ENCODE measurements at places on chromosomes 1 and 21.

GRCh38 chr1:82466891-82467290 lies 666.2 kb downstream of the ADGRL2 start:
- no peak for DNase-seq

GRCh38 chr1:54324251-54325140 lies 81.7 kb downstream of the SSBP3 start:
- no peak for DNase-seq

DNA sequence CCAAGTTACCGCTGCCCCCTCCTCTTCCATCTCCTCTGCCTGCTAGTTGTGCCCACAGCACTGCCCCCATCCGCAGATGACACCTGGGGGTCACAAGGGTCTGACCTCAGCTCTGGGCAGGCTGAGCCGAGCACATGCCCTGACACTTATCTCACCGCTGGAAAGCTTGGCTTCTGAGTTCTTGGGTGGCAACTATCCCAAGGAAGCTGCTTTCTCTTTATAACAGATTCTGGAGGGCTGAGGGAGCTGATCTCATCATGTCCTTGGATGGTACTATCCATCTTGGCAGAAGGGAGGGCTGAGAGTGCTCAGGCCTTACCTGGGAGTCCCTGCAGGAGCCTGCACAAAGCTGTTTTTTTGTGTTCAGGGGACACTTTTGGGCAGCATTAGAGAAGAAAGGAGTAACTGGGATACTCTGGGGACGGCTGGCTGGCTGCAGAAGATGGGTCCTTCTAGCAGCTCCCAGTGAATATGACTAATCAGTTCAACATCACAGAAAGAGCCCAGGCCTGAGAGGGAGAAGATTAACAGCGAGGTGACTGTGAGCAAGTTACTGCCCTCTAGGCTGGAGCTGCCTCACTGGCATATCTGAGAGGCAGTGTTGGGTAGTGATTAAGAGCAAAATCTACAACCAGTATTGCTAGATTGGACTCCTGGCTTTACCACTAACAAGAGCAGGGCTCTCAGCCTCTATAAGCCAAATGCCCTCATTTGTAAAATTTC lies 71.6 kb downstream of the PLXNA2 start:
- DNase-seq: no peak

- DNase-seq: no peak
Observed at GRCh38 chr1:46569884-46570725, 18.7 kb upstream of the KNCN start.

DNA sequence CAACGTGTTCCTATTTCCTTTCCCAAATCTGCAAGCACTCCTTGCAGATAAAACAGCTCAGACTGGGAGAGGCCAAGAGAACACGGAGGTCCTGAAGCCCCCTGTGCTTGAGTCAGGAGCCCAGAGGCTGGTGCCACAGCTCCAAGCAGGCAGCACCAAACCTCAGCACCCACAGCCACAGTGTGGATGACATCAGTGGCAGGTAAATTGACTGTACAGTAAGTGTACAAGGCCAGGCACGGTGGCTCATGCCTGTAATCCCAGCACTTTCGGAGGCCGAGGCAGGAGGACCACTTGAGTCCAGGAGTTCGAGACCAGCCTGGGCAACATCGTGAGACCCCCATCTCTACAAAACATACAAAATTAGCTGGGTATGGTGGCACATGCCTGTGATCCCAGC lies 1.9 kb upstream of the COL6A1 start:
- DNase-seq: no peak

DNA sequence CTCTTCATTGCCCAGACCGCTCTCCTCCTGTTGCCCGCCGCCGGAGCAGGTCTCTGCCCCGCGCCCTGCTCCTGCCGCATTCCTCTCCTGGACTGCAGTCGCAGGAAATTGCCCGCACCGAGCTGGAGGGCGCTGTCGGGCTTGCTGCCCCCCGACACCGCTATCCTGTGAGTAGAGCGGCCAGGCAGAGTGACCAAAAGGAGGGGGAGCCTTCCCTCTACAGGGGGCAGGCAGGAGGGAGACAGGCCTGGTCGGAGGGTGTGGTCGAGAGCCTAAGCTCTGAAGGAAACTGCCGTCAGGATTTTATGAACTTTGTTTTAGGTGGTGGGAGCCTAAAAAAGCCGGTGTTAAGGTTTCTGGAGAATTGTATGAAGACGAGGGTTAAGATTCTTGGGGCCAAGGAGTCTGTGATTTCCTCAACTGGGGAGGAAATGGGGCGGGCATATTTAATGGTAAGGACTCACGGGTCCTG lies 517 bp downstream of the LRIG2 start:
- no peak for DNase-seq

DNA sequence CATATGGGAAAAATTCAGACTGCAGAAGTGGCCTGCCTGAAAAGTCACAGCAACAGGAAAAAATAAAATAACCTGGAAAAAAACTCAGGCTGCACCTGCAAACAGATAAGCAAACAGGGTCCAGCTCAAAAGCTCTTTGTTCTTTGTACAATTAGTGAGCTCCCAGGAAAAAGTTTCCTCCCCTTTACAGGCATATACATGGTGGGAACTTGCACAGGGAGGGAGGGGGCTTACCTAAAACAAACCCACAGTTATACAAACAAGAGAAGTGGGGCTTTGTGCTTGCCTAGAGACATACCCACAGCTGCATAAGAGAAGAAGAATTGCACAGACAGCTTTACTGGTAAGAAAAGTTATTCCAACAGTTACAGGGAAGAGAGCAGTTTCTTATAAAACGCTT lies 31.7 kb upstream of the COG2 start:
- no peak for DNase-seq

GRCh38 chr1:37315371-37315846 lies 159.0 kb upstream of the ZC3H12A start:
- no peak for DNase-seq

DNA sequence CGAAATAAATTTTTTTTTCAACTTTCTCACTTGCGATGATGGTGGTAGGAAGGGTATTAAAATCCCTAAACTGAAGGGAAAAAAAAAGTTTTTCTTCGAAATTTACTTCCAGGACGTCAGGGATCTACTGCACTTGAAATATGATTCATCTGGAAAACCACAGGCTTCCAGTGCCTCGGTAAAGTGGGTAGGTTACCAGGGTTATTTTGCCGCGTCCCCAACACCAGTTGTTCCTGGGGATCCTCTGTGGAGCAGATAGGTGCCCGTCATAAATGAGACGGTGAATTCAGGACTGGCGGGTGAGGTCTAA lies 773 bp downstream of the RABIF start:
- no peak for DNase-seq

DNA sequence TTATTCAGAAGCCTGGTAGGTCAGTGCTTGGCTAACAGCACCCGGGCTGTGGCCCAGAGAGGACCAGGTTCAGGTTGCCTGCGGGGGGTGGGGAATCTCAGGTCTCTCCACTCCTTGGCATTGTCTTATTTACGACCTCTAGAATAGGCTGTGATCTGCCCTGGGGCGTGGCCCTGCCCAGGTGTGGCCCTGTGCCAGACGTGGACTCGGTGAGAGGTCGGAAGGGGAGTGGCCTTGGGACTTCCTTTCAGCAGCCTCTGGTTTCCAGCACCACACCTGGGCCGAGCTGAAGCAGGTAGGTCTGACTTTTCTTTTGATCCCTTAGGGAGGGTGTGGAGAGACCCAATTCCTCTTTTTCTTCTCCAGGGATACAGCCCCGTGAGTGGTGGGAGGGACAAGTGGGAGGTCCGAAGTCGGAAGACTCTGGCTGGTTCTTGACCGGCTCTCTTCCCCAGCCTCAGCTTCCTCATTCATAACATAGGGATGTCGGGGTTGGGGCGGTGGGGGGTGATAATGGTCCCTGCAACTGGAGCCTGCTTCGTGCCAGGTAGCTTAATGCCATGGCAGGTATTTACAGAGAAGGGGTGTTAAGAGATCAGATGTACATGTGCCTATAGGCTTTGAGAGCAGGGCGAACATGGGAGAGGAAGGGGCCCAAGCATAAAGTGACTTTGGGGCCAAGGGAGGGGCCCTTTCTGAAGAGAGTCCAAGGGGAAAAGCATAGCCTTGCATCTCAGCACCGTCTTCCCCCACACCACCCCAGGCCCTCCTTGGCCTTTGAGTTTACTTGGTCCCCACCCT lies 16.5 kb downstream of the ACOT11 start:
- no peak for DNase-seq

DNA sequence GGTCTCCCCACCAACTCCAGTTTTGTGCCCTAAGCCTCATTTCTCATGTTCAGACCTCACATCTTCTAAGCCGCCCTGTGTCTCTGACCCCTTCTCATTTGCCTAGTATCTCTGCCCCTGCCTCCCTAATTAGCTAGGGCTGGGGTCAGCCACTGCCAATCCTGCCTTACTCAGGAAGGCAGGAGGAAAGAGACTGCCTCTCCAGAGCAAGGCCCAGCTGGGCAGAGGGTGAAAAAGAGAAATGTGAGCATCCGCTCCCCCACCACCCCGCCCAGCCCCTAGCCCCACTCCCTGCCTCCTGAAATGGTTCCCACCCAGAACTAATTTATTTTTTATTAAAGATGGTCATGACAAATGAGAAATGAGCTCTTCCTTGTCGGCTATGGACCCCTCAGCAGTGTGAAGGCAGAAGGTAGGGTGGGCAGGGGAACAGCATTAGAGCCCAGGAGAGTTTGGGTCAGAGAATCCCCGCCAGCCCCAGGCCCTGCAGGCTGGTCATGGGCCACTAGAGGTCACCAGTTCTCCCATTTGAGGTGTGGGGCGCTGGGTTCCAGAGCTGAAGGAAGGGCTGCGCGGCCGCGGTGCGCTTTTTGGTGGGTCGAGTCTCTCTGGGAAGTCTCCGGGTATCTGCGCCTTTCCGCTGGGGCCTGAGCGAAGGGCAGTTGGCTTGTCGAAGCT lies 11.5 kb downstream of the ADAMTSL4 start:
- peak; percentile 80 for DNase-seq

GRCh38 chr1:1433804-1434130 lies 1.7 kb upstream of the VWA1 start:
- peak; percentile 61 for DNase-seq

GRCh38 chr1:157201767-157202166 lies 63.6 kb upstream of the ETV3 start:
- DNase-seq: no peak

DNA sequence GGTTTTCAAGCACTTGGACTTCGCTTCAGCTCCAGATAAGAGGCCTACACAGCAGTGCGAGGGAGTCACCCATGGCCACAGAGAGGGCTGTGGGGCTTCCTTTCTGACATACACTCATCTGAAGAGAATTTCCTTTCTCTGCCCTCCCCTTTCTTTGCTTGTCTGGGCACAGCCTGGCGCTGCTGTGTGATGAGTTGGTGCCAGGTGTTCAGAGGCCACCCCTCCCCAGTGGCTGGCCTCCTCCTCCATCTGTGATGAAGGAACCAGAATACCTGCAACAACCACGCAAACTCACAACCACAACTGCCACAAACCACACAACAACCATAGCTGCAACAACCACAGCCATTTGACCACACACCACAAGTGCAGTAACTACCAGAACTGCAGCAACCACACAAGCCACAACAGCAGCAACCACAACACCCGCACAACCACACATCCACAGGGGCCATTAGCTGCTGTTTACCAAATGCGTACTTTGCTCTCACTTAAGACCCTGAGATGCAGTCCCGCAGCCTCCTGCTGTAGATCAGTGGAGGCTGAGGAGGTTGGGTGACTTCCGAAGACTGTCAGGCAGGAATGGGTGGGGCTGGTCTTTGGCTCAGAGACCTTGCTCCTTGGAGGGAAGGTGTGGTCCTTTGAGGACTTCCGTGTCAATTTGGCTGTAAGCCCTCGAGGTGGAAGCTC lies 71.1 kb downstream of the IER5 start:
- no peak for DNase-seq

DNA sequence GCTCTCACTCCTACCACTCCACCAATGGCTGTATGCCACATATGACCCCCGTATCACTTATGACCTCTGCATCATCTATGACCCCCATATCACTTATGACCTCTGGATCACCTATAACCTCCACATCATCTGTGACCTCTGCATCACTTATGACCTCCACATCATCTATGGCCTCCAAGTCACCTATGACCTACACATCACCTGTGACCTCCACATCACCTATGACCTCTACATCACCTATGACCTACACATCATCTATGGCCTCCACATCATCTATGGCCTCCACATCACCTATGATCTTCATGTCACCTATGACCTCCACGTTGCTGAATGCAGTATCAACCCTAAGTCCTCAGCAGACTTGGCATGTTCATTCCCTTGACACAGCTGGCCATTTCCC lies 271.2 kb downstream of the MATN1 start:
- no peak for DNase-seq

DNA sequence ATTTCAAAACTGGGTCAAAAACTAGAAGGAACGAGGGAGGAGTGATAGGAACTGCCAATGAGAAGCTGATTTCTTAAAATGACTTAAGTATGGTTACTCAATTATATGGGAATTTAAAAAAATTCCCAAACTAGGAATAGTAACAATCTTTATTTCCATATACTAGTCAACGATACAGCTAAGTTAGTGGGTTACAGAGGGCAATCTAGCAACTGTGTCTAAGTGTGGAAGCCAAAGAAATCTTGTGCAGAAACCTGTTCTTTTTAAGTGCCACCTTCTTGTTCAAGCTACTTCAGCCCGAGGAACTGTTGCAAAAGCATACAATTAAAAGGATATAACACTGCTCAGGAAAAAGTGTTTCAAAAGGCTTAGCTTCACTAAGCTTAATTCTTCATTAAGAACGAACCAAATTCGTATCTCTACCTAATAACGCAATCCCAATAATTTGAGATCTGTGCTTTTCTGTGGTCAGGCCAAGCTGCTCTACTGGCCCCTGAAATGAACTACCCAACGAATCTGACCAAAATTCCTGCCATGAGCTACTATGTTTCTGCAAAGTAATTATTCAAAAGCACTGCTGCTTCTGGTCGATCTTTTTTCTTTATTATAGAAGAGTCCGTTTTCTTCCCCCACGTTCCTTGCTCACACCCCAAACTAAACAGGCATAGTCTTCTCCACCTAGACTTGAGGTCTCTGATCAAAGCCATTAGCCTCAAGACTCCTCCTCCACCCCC lies 1.8 kb downstream of the USP24 start:
- no peak for DNase-seq

GRCh38 chr1:28209700-28210099 lies 23.1 kb downstream of the DNAJC8 start:
- no peak for DNase-seq

GRCh38 chr1:79422726-79423125 lies 416.2 kb upstream of the ADGRL4 start:
- DNase-seq: no peak

DNA sequence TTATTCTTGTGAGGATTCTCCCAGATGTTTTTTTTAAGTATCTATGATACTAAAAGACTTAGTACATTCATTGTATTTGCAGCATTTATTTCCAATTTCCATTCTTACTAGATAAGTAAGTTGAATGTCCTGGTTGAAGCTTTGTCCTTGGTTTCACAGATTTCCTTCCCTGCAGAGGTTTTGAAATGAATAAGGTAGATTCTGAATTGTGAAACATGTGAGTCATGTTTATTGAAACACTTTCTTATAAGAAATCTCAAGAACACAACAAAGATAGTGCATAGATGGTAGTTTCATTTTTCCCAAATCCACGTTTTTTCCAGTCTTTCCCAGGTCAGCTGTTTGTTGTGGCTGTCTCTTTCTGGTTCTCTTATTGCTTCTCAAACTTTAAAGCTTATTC lies 24.8 kb downstream of the GABPA start:
- no peak for DNase-seq

GRCh38 chr1:199918196-199918769 lies 109.2 kb upstream of the NR5A2 start:
- no peak for DNase-seq

Data from activated CD4-positive, alpha-beta T cell treated with anti-CD3 and anti-CD28 coated beads, Interleukin-2, amount 50 U/mL, for 24 hours (primary cell).